Activated B cell treated with CpG ODN at 0.5 μM for 24 hours (primary cell): ENCODE measurements at places on chromosomes 1 and 21.

GRCh38 chr1:63643926-63644325, 50.7 kb downstream of the PGM1 start:
- no peak for DNase-seq

DNA sequence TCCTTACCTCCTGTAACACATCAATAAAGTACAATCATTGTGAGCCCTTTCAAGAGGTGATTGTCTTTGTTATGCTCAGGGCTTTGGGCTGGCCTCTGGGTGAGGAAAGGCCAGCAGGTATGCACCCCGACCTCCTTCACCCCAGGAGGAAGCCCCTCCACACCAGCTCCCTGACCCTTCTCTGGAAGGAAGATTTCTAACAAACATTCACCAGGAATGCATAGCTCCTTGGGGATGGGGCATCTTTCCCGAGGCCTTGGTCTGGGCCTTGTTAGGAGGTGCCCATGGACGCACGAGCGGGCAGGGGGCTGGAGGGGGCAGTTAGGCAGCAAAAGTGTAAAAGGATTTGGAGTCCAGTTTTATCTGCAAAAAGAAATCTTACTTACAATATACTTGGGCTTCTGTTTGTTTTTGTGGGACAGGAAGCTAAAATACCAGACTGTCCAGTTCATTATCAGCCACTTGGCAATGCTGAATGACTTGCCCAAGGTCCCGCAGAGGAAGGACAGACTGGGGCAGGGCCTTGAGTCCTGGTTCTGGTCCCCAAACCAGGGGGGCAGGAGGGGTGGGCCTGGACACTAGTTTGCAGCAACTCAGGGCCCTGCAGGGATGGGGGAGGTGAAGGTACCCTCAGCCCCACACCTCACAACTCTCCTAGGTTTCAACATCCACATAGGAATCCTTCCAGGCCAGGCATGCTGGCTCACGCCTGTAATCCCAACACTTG, 10.1 kb downstream of the ZC3H12A start:
- no peak for DNase-seq

- DNase-seq = no peak
These were observed 75.9 kb downstream of the KIF1B start for GRCh38 chr1:10286244-10286643.

GRCh38 chr1:233988963-233989696, 84.7 kb downstream of the SLC35F3 start:
- no peak for DNase-seq

DNA sequence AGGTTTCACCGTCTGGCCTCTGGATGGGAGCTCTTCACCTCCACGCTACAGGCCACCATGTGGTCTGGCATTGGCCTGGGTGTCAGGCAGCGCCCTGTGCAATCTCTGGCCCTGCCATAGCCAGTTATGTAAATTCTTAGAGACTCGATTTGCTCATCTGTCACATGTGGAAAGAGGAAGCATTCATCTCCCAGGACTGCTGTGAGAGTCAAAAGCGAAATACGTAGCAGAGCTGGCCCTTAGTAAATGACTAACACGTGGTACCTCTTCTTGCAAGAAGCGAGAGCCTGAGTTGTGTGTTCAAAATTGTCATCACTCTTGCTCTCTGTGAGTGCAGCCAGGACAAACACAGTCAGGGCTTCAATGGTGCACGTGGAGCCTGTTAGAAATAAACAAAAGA, 159.0 kb upstream of the BACE2 start:
- no peak for DNase-seq

DNA sequence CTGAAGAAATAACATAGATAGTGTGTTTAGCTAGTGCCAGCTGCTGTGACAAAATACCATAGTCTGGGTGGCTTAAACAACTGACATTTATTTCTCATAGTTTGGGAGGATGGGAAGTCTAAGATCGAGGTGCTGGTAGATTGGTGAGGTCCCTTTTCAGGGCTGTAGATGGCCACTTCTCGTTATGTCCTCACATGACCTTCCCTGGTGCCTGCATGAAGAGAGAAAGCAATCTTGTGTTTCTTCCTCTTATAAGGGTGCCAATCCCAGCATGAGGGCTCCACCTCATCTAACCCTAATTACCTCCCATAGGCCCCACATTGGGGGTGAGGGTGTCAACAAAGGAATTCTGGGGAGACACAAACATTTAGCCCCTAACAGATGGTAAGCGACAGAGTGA, 9.3 kb downstream of the MTARC2 start:
- no peak for DNase-seq

- no peak for DNase-seq
These were observed 202.5 kb upstream of the SAMSN1 start for GRCh38 chr21:14748662-14749061.
